Stimulated activated CD8-positive, alpha-beta memory T cell treated with anti-CD3 and anti-CD28 coated beads, Interleukin-2, amount 100 ng/mL, for 1 hour (primary cell): ENCODE measurements at places on chromosomes 1 and 21.

DNA sequence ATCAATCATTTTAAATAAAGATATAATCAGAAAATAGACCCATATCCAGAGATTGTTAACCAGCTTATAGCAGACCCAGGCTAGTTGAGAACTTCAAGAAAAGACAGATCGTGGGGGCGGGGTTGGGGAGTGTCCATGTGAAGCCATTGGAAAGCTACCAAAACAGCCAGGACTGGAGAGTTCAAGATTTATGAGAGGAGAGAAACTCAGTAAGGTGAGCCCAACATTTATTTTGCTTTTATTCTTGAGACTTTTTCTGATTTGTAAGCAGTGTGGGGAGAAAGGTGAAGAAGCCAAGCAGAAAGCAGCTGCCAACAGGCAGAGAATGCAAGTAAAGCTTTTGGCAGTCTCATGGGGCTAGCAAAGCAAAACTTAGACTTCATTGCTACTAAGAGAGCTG lies 179.9 kb downstream of the VPS13D start:
- no peak for DNase-seq

DNA sequence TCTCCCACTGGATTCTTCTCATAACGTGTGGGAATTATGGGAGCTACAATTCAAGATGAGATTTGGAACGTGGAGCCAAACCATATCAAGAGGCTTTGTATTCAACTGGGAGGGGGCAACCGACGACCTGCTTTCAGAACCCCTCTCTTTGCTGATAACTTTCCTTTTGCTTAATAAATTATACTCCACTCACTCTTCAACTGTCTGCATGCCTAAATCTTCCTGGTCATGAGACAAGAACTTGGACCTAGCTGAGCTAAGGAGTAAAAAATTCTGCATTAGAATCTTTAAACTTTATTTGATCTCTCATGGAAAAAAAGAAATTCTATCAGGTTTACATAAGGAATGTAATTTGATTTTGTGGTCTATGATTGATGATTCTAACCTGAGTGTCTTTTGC lies 86.7 kb upstream of the CYYR1 start:
- no peak for DNase-seq

- DNase-seq: no peak
These were observed at the start of gene ELAVL4 for GRCh38 chr1:50108497-50109059. Gene ELAVL4, plus strand, starts transcription at chr1:50108920. Its CDS starts 270 bp downstream, at chr1:50109190.

DNA sequence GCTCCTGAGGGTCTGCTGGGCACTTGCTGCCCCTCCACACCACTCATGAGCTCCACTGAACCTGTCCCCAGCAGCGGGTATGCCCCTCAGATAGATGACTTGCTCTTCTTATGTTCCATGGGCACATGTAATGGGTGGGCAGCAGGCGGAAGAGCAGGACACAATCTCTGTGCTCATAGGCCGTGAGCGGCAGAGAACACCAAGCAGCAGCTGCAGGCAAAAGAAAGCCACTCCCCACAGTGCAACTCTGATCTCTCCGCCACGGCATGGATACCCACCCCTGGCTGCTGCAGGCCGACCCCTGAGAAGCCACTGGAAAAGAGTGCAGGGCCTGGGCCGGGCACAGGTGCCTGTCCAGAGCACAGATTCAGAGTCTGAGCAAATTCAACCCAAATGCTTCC lies 135.2 kb upstream of the RUNX3 start:
- no peak for DNase-seq

GRCh38 chr1:228094432-228095016 lies 8.6 kb downstream of the C1orf35 start:
- DNase-seq: no peak

DNA sequence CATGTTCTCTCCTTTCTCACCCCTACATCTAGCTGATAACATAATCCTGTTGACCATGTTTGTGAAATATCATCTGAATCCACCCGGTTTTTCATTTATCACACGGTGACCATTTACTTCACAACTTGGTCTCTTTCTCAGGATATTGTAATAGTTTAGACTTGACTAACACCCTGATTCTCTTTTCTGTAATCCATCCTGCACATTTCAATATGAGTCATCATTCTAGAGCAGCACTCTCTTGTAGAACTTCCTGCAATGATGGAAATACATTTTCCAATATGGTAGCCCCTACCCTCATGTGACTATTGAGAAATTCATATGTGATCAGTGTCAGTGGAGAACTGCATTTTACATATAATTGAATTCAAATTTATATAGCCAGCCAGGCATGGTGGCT lies 2.3 kb upstream of the JAM2 start:
- no peak for DNase-seq

DNA sequence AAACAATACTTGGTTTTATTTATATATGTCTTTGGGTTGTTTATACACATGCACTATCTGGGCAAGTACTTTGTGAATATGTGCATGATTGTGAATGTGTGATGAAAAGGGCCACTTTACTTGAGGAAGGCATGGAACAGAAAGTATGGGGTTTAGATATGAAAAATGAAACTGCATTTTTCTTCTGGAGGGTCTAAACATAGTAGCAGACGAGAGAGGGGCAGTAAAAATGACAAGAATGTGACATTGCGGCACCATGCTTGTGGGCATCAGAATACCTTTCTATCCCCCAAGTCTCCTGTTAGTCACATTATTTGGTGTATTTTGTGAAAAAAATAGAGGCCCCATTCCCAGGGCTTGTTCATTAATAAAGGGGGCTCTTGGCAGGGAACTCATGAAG lies 15.4 kb upstream of the MPZL1 start:
- DNase-seq: no peak

GRCh38 chr1:185701650-185702049 lies 32.5 kb upstream of the HMCN1 start:
- DNase-seq: no peak

DNA sequence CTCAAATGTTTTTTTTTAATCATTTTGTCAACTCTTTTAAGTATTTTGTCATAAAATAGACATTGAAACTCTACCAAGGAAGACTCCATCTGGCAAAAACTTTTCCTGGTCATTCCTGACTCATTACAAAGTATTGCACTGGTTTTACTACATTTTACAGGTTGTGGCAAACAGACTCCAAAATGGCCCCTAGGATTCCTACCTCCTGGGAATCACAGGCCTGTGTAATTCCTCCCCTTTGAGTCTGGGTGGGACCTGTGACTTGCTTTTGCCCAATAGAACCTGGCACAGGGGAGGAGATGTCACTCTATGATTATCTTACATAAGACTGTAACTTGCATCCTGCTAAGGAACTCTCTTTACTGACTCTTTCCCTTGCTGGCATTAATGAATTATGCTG lies 123.6 kb upstream of the KCNJ6 start:
- no peak for DNase-seq

GRCh38 chr1:170367615-170368014 lies 164.4 kb upstream of the GORAB start:
- DNase-seq: no peak

GRCh38 chr1:236002025-236002390 lies 62.9 kb downstream of the NID1 start:
- DNase-seq: no peak

- DNase-seq: peak; percentile 46
These were observed 5.8 kb downstream of the IFI16 start for GRCh38 chr1:159015440-159015909.

DNA sequence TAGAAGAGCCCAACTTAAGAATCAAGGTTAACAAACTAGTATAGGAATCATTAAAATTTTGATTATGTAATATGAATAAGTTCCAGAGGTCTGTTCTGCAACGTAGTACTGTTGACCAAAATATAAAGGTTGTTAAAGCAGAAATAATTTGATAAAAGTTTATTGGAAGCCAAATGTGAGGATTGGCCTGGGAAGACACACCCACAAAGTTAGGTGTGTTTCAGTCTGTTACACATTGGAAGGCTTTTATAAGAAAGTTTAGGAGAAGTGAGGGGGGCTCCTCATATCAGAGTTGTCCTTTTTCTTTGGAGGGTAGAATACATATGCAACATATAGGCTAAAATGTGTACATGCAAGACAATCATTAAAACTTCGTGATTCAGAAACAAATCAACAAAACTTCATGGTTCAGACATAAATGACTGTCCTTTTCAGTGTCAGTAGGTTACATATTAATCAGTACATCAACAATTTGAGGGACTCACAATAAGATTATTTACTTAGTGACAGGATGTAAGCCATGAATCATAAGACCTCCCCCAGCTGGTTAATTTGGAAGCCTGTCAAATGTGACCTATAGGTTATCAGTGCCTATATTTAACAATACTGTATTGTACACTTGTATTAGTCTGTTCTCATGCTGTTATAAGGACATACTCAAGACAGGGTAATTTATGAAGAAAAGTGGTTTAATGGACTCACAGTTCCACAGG lies 245.0 kb upstream of the B3GALT2 start:
- DNase-seq: no peak

GRCh38 chr1:29469457-29469856 lies 233.1 kb downstream of the PTPRU start:
- DNase-seq: no peak

- DNase-seq: no peak
These were observed 310.2 kb upstream of the ADAMTS5 start for GRCh38 chr21:27277110-27277509.

DNA sequence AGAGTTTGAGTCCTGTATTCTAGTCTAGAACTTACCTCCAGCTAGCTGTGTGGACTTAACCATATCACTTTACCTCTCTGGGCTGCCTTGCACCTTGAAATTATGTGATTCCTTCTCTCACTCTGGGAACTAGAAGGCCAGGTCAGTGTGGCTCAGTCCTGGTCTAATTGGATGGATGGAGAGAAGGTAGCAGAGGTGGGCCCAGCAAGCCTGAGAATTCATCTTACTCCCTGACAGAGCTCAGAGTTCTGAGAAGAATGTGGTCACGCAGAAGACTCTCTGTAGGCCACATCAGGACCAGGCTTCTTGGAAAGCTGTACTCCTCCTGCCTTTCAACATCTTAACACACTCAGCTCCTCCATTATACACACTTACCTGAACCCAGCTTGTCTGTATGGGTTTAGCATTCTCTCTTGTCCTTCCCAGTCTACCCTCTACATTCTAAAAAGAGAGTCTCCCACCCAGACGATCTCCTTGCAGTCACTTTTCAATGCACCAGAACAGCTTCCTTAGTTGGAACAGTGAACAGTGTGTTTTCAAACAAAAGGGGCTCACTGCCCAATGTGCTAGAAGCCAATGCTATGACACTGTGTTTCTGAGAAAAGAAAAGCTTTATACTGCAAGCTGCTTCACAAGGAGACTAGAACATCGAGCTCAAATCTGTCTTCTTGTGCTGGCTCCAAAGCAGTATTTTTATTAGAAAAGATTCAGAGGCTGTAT lies 60.5 kb downstream of the CAPN9 start:
- DNase-seq: no peak

GRCh38 chr1:180070286-180070685 lies 84.4 kb upstream of the QSOX1 start:
- DNase-seq: no peak

DNA sequence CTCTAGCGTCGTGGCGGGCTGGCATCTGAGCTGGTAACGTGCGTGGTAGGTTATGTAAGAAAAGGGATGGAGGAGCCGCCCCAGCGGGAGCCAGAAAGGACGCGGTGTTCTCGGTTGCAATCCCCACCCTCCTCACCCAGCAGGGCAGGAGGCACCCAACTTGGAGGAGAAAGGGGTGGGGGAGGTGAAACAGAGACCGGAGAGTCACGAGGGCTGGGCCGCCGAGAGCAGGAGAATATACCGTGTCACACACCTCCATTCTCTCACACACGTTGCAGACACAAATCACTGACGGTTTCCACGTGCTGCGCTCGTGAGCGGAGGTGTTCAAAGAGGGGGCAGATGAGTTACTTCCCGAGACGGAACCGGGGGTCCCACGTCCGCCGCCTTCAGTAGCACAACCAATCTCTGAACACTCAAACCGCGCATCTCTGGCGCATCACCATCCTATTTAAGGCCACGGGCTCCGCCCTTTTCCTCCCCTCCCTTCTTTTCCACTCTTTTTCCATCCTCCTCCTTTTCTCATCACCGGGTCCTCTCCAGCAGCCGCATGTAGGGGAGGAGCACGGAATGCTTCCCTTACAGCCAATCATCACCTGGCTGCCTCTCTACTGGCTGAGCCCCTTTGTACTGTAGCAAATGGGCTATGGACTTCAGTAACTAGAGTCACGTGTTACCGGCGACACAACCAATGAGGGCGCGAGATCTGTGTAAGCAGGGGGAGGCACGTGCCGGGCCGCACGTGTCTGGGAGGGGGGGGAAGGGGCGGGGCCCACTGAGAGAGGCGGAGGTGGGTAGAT lies at the start of gene CIART:
TSS of gene CIART (plus strand) at position 797 of the 800 bp plus-strand sequence. CDS start 714 bp downstream, outside the sequence.
- peak; percentile 56 for DNase-seq

GRCh38 chr1:28565726-28566125 lies 12.8 kb downstream of the TRNAU1AP start:
- no peak for DNase-seq

- DNase-seq: no peak
These were observed 33.8 kb upstream of the CSF3R start for GRCh38 chr1:36516372-36517010.

GRCh38 chr1:24503870-24504523 lies 1.4 kb downstream of the RCAN3 start:
- no peak for DNase-seq

DNA sequence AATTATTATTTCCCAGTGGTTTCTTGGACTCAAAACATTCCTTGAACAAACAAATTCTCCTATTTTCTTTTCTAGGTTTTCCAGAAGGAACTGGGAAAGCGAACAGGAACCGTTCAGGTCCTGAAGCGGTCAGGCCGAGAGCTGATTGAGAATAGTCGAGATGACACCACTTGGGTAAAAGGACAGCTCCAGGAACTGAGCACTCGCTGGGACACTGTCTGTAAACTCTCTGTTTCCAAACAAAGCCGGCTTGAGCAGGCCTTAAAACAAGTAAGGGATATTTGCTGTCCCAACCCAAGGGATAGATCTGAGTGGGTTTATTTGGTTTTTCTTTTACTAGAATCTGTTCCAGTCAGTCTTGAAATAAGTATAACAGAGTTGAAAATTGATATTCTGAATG lies 39.4 kb upstream of the BMP8A start:
- DNase-seq: no peak

GRCh38 chr21:25487046-25487594 lies 120.2 kb downstream of the MRPL39 start:
- DNase-seq: no peak

DNA sequence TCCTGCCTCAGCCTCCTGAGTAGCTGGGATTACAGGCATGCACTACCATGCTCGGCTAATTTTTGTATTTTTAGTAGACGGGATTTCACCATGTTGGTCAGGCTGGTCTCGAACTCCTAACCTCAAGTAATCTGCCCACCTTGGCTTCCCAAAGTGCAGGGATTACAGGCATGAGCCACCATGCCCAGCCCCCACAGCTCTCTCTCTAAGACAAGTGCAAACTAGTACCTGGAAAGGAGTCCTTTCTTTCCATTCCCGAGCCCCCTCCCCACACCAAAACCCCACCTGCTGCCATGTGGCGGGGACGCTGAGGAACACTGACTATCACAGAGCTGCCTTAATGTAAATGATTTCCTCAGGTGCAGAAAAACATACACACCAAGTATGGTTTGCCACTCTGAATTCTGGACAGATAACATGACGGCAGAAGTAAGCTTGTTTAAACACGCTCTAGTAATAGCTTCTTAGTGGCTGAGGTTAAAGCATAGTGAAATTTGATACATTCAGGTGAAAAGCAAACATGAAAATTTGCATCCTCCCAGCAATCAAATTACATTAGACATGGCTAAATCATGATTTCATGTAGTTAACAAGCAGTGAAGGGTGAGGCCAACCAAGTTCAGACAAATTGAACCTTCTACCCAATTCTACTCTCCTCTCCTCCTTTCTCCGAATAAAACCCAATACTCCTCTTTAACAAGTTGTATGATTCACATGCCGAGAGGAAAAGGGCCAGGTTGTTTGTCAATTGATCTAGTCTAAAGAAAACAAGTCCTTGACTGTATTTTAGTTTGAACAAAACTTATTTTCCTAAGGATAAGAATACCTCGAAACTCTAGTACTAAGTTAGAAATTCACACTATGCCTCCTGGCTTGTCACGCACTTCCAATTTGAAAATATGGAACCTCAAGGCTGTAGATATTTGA lies 19.8 kb downstream of the ERRFI1 start:
- DNase-seq: no peak
